ENCODE measurements at places on chromosomes 16 and 17. TPM values are rescaled to one million over a fixed set of nuclear protein-coding genes. Genes with fewer than 3 reads are reported as not detected.

Gene SMCR8
- 13.0 TPM for polyA plus RNA-seq

Gene ZNF423
- 30.5 TPM for polyA plus RNA-seq

Gene IGF2BP1
- polyA plus RNA-seq, result 28.9 TPM

Gene KRT35
- polyA plus RNA-seq, result not detected

Gene GAS7
- 44.3 TPM for polyA plus RNA-seq

Gene CDH5
- 153 TPM for polyA plus RNA-seq

Gene FADS6
- polyA plus RNA-seq, result 0.15 TPM

Gene RNFT1
- 38.8 TPM for polyA plus RNA-seq

Gene PIGW
- 5.9 TPM for polyA plus RNA-seq

Gene ZNF19
- polyA plus RNA-seq, result 9.7 TPM

Gene COQ7
- 27.8 TPM for polyA plus RNA-seq

Gene SLC22A31
- polyA plus RNA-seq, result 0.70 TPM

Gene RABEP1
- 60.1 TPM for polyA plus RNA-seq

Gene SLC6A2
- polyA plus RNA-seq, result 0.10 TPM

GRCh38 chr16:4288148-4288921 is 15.5 kb upstream of the TFAP4 start:
- peak; percentile 75 for DNase-seq
- H3K27me3 ChIP-seq, result no peaks in the 10 kb centered on the region
- H3K27ac ChIP-seq, result no peak overlapping the region
- H3K4me1 ChIP-seq, result peaks cover 26% of the 10 kb centered on the region
- H3K36me3 ChIP-seq, result no peaks in the 10 kb centered on the region

- H3K27ac ChIP-seq, result no peak overlapping the region
- no peaks in the 10 kb centered on the region for H3K36me3 ChIP-seq
- H3K4me3 ChIP-seq, result no peak overlapping the region
- no peaks in the 10 kb centered on the region for H3K4me1 ChIP-seq
- DNase-seq, result no peak
These were observed 17.3 kb upstream of the MYO1D start for GRCh38 chr17:32894245-32894644.

DNA sequence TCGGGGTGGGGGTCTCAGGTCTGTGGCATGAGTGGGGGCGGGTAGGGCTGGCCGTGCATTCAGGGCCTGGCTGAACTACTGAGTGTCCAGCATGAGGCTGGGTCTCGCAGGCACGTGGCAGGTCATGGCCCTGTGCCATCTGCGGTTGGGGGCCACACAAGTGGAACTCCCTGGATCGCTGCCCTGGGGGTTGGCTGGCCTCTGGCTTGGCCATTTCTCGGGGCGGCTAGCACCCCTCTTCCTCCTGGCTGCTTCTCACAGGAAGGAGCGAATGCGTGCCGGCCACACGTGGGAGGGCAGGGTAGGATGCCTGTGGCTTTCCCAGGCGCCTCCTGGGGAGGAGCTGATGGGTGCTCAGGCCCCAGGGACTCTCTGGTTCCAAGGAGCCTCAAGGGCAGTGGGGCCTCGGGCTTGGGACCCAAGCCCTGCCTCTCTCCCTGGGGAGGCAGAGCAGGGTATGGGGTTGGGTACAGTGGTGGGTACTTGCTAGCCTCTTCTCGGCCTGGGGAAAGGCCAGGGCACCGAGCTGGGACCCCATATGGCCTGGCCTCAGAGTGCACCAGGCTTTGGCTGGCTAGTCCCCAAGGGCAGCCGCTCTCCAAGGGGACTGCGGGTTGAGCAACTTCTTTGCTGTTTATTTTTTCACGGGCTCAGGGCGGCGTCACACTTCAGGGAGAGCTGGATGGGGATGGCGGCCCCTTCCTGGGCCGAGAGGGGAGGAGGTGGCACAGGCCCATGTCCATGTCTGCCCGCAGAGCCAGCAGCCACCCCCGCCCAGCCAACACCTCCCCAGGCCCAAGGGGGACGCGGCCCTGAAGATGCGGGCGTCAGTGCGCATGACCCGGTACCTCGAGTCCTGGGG is 37.5 kb downstream of the ADCY7 start:
- H3K27me3 ChIP-seq, result no peaks in the 10 kb centered on the region
- DNase-seq, result peak; percentile 82
- peaks cover 97% of the 10 kb centered on the region for H3K36me3 ChIP-seq
- no peak overlapping the region for H3K4me3 ChIP-seq
- H3K4me1 ChIP-seq, result peaks cover 21% of the 10 kb centered on the region

DNA sequence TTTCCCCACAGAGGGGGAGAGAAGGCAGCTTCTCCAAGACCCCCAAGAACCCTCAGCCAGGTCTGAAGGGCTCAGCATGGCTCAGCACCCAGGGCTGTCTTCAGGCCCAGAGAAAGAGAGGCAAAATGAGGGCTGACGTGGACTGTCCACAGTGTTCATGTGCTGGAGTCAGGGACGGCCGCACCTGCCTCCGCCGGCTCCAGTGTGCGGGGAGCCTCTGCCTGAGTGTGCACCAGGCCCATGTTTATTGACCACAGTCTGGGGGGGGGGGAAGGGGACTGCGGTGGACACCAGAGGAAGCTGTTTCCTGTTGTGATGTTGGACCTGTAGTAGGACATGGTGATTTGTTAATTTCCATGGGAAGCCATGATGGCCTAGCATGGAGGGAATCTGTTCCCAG is 6.9 kb downstream of the MRM1 start:
- no peak overlapping the region for H3K27ac ChIP-seq
- H3K27me3 ChIP-seq, result peaks cover 6% of the 10 kb centered on the region
- no peak for DNase-seq
- H3K4me3 ChIP-seq, result no peak overlapping the region
- no peaks in the 10 kb centered on the region for H3K36me3 ChIP-seq
- H3K4me1 ChIP-seq, result no peaks in the 10 kb centered on the region

DNA sequence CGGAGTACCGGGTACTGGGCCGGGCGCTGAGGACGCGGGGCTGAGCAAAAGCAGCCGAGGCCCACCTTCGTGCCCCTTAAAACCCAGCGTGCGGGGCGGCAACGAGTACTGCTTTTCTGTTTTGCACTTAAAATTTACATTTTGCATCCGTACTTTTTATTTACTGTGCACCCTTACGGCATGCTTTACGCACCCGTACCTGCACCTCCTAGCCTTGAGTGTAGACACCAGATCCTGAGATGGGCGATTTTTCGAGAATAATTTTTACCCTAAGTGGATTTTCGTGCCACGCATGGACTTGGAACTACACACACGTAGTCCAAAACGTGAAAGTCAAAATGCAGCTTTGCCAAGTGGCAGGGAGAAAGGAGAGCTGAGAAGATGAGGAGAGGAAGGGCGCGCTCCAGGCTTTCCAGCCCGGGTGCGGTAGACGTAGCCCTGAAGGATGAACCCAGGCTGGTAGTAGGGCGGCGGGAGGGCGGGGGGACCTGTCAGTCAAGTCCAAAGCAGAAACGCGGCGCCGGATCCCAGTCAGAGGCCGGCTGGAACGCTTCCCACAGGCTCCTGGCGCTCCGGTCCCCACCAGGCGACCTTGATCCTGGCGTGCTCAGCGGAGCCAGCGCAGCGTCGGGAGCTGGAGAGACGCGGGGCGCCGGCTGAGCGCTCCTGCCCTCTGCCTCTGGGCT is 1.2 kb upstream of the CBLN1 start:
- H3K27ac ChIP-seq, result no peak overlapping the region
- H3K27me3 ChIP-seq, result peaks cover 99% of the 10 kb centered on the region
- no peaks in the 10 kb centered on the region for H3K36me3 ChIP-seq
- no peak overlapping the region for H3K4me3 ChIP-seq
- no peak for DNase-seq

- H3K27ac ChIP-seq, result peak overlapping the region; percentile 14
- H3K4me3 ChIP-seq, result no peak overlapping the region
- no peaks in the 10 kb centered on the region for H3K27me3 ChIP-seq
- no peak for DNase-seq
These were observed 7.0 kb downstream of the TERF2 start for GRCh38 chr16:69378760-69379159.

DNA sequence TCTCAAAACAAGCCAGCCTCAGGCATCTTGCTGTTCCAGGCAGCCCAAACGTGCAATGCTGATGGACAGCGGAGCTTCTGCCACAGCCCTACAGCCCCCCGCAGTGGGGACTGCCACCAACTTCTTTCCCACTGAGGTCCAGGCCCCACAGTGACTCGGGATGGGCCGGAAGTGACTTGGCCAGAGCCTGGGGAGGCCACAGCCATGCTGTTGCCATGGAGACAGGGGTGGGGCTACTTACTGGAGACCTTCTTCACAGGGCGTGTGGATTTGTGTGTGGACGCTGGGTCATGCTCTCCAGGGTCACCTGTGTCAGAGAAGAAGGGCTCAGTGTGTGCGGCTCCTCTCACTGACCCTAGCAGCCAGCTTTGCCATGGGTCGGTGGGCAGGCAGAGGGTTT is 15.0 kb downstream of the TRIM25 start:
- DNase-seq, result no peak
- no peak overlapping the region for H3K4me3 ChIP-seq
- peaks cover 100% of the 10 kb centered on the region for H3K36me3 ChIP-seq
- no peaks in the 10 kb centered on the region for H3K4me1 ChIP-seq

- no peak overlapping the region for H3K27ac ChIP-seq
- no peaks in the 10 kb centered on the region for H3K36me3 ChIP-seq
- H3K4me1 ChIP-seq, result no peaks in the 10 kb centered on the region
These were observed 18.3 kb upstream of the ABCA3 start for GRCh38 chr16:2358811-2359210.

GRCh38 chr16:81996664-81997509 is 14.4 kb downstream of the SDR42E1 start:
- no peak overlapping the region for H3K27ac ChIP-seq
- H3K4me1 ChIP-seq, result peaks cover 12% of the 10 kb centered on the region
- H3K4me3 ChIP-seq, result no peak overlapping the region
- no peaks in the 10 kb centered on the region for H3K27me3 ChIP-seq

- H3K4me1 ChIP-seq, result peaks cover 29% of the 10 kb centered on the region
- H3K36me3 ChIP-seq, result no peaks in the 10 kb centered on the region
- H3K27ac ChIP-seq, result peak overlapping the region; percentile 26
- no peaks in the 10 kb centered on the region for H3K27me3 ChIP-seq
- DNase-seq, result no peak
These were observed 7.1 kb downstream of the CARHSP1 start for GRCh38 chr16:8861563-8862308.

DNA sequence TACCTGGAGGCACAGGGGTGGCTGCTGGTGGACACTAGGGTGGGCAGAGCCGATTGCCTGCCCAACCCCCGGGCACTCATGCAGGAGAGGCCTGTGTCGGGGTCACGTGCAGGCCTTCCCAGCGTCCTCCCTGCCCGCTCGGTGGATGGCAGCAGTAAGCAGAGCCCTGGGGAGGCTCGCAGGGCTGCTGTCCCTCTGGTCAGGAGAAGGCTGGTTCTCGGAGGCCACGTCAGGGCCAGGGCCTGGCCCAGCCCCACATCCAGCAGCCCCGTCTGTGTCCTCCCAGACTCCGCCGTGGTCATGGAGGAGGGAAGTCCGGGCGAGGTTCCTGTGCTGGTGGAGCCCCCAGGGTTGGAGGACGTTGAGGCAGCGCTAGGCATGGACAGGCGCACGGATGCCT is 35.6 kb downstream of the TSC2 start:
- DNase-seq, result no peak
- H3K4me1 ChIP-seq, result no peaks in the 10 kb centered on the region
- no peaks in the 10 kb centered on the region for H3K27me3 ChIP-seq
- no peak overlapping the region for H3K4me3 ChIP-seq
- no peak overlapping the region for H3K27ac ChIP-seq
- H3K36me3 ChIP-seq, result peaks cover 99% of the 10 kb centered on the region

GRCh38 chr16:87723226-87723623 is 42.6 kb downstream of the KLHDC4 start:
- H3K4me1 ChIP-seq, result peaks cover 3% of the 10 kb centered on the region
- peak; percentile 49 for DNase-seq
- peaks cover 57% of the 10 kb centered on the region for H3K36me3 ChIP-seq
- no peak overlapping the region for H3K4me3 ChIP-seq

- H3K36me3 ChIP-seq, result no peaks in the 10 kb centered on the region
- no peak for DNase-seq
- no peak overlapping the region for H3K27ac ChIP-seq
These were observed 118.9 kb downstream of the AATF start for GRCh38 chr17:37067555-37068111.

GRCh38 chr17:71071837-71072236 is 902.5 kb downstream of the KCNJ2 start:
- H3K36me3 ChIP-seq, result no peaks in the 10 kb centered on the region
- H3K4me1 ChIP-seq, result no peaks in the 10 kb centered on the region
- no peak overlapping the region for H3K4me3 ChIP-seq
- DNase-seq, result no peak

GRCh38 chr16:75578212-75578611 is 12.0 kb downstream of the GABARAPL2 start:
- no peaks in the 10 kb centered on the region for H3K27me3 ChIP-seq
- no peak for DNase-seq
- peaks cover 19% of the 10 kb centered on the region for H3K4me1 ChIP-seq
- peaks cover 85% of the 10 kb centered on the region for H3K36me3 ChIP-seq
- H3K4me3 ChIP-seq, result no peak overlapping the region

DNA sequence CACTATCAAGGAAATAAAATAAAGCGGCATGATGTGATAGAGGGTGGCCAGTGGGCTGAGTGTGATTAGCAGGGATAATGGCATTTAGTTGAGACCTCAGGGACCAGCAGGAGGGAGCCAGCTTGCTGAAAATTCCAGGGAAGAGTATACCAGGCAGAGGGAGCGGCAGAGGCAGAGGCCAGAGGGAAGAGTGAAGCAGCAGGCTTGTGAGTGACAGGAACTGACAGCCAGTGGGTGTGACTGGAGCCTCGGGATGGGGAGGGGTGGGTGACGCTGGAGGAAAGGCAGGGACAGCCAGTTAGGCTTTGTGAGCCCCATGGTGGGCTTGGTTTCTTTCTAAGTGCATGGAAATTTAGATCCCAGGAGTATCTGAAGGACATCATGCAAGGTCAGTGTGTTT is 209.7 kb upstream of the CACNG3 start:
- no peak overlapping the region for H3K27ac ChIP-seq
- H3K36me3 ChIP-seq, result peaks cover 14% of the 10 kb centered on the region
- no peak for DNase-seq
- H3K4me1 ChIP-seq, result no peaks in the 10 kb centered on the region
- H3K27me3 ChIP-seq, result no peaks in the 10 kb centered on the region
- no peak overlapping the region for H3K4me3 ChIP-seq

DNA sequence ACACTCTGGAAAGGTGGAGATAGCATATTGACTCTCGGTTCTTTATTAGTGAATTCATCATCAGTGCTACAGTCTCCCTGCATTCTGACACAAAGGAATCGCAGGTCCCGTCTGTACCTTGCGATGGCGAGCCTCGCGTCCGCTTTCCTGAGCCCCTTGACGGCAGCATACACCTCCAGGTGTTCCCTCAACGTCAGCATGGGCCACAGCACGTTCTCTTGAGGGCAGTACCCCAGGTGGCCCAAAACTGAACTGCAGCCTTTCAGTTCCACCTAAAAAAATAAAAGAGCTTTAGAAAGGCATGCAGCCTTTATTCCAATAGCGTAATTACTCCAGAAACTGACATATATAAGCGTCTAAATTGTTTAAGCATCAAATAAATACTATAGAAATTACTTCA is 24.2 kb upstream of the ABCA9 start:
- no peaks in the 10 kb centered on the region for H3K27me3 ChIP-seq
- no peaks in the 10 kb centered on the region for H3K36me3 ChIP-seq
- H3K4me1 ChIP-seq, result no peaks in the 10 kb centered on the region
- no peak for DNase-seq

Data from left lung (tissue), 14 donors.